ENCODE measurements at places on chromosomes 13 and 19.

DNA sequence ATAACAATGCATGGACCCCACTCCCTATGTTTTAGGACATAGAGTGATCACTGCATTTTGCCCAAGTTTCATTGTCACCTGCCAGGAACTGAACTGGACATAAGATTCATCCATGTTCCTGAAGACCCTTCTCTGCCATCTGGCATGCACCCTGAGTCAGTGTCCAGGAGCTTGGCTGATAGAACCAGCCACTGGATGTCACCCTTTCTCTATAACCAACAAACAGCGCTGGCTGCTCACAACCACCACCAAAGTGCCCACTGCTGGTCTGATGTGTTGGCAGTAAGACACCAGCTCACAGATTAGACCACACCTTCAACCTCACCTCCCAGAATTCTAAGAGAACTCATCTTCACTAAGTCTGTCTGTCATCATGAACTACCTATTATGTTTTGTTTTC lies 333.4 kb downstream of the ITGBL1 start:
- DNase-seq: no peak

GRCh38 chr13:67855741-67856238 lies 625.7 kb upstream of the PCDH9 start:
- no peak for DNase-seq

GRCh38 chr19:807627-808422 lies 10.6 kb downstream of the PTBP1 start:
- DNase-seq: no peak

GRCh38 chr19:34096020-34096915 lies 76.0 kb upstream of the LSM14A start:
- DNase-seq: no peak

DNA sequence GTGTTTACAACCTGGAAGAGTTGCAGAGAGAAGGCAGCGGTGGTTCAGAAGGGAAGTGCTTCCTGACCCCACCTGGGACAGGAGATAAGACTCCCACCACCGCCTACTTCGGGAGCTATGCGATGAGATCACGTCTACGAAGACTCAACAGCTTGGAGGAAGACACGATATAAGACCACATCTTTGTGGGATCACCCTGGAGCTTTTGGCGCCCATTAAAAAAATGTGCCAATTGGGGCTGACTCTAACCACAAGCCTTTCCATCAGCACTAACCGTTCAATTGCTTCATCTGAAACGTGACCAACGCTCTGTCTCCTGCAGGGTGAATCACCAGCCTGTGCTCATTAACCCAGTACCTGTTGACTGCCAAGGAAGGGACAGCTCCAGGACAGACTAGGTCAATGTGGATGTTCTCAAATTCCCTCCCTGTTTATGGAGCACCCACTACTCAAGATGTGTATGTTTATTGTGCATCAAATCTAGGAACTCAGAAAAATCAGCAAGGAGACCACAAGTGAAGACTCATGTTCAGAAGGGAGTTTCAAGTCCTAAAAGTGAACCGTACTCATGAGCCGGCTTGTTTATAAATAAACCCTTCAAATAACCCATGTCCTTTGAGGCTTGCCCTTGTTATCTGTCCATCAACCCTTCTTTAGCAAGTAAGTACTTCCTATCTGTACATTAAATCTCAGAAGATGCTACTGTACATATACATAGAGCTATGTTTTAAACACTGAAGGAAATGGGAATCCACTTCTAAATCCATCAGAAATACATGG lies 67.5 kb downstream of the LATS2 start:
- no peak for DNase-seq

DNA sequence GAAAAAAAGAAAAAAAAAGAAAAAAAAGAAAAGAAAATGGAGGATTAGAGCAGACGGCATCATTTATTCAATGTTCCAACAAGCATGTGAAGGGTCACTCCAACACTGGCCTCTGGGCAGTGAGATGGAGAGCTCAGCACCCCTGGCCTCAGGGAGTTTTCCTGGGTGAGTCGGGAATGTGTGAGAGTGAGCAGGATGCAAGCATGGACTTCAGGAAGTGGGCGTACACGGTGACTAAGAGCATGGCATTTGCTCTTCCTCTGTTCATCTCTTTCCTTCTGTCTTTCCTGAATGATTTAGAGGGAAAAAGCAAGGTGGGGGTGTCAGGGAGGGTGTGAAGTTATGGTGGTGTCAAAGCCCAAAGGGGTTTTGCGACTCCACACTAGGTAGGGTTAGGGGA lies 682 bp upstream of the CABP5 start:
- DNase-seq: no peak

DNA sequence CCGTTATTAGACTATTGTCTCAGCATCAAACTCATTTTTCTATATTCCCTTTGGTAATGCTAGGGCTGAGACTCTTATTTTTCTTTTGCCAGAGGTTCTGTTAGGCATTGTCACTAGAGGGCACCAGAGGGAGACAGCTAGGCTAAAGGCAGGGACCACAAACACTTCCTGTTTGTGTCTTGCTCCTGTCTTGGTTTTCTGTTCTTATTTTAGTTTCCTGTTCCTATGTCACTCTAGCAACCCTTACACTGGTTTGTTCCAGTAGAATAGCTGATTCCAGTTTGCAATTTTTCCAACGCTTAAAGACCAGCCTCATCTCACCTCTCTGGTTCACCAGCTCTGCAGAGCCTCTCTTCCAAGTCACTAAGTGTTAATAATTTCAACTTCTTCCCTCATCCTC lies 772.0 kb downstream of the DIAPH3 start:
- no peak for DNase-seq

GRCh38 chr19:1286487-1287353 lies 1.0 kb downstream of the EFNA2 start:
- DNase-seq: no peak

DNA sequence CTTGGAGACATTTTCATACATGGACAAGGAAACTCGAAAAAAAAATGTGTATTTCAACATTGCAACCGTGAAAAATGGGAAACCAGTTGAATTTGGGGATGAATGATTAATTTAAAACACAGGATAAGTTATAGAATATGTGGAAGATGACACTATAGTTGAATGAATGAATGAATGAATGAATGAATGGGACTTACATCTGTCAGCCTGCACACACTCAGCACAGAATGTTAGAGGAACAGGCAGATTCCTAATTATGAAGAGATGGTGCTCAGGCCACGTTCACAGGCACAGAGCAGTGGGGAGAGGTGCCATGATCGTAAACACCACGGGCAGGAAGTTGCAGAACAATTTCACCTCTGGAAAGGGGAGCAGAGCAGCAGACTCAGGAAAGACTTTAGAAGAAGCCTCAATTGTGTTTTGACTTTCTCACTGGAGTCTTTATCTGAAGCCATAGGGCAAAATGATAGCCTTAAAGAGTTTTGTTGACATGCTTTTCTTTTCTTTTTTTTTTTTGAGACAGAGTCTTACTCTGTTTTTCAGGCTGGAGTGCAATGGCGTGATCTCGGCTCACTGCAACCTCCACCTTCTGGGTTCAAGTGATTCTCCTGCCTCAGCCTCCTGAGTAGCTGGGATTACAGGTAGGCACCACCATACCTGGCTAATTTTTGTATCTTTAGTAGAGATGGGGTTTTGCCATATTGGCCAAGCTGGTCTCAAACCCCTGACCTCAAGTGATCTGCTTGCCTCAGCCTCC lies 4.9 kb upstream of the SULT2A1 start:
- no peak for DNase-seq

- DNase-seq: no peak
These were observed 3.3 kb downstream of the CSNK1G2 start for GRCh38 chr19:1944088-1944915.

GRCh38 chr13:98503175-98504028 lies 73.5 kb downstream of the STK24 start:
- DNase-seq: no peak

GRCh38 chr13:113001241-113002140 lies 32.5 kb downstream of the MCF2L start:
- no peak for DNase-seq

GRCh38 chr19:41883463-41883820 lies 458 bp downstream of the ARHGEF1 start:
- DNase-seq: no peak

GRCh38 chr13:26813980-26814348 lies 53.4 kb upstream of the GPR12 start:
- DNase-seq: no peak

DNA sequence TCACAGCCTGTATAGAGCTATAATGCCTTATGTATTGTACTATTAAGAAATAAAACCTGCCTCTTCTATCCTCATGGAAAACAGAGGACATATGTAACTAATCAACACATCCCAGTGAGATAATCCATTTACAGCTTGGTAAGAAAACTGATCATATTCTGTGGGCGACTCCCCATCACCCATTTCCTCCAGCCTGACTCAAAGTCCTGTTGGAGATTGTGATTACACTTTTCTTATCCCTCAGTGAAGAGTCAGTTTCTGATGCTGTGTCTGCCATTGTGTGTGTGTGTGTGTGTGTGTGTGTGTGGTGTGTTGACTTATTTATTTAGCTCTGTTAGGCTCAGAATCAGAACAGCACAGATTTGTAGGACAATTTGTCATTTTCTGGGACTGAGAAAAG lies 212.8 kb downstream of the FGF9 start:
- no peak for DNase-seq

- DNase-seq: no peak
These were observed 8.1 kb downstream of the CYP2A13 start for GRCh38 chr19:41096353-41096752.

DNA sequence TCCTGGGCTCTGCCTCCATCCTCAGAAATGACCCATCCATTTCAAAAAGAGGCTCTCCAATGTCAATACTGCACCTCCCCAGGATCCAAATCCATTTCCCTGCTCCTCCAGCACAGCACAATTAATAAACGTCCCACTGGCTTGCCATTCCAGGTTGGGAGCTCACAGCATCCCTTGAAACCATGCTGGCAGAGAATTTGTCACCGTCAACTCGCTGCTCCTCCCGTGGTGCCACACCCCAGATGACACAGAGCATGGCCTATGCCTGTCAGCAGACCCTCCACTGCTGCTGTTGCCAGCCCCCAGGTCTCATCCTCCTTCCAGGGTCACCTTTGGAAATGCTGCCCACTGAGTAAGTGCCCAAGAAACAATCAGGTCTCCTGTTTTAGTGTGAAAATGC lies 53.0 kb upstream of the UQCRFS1 start:
- DNase-seq: no peak

DNA sequence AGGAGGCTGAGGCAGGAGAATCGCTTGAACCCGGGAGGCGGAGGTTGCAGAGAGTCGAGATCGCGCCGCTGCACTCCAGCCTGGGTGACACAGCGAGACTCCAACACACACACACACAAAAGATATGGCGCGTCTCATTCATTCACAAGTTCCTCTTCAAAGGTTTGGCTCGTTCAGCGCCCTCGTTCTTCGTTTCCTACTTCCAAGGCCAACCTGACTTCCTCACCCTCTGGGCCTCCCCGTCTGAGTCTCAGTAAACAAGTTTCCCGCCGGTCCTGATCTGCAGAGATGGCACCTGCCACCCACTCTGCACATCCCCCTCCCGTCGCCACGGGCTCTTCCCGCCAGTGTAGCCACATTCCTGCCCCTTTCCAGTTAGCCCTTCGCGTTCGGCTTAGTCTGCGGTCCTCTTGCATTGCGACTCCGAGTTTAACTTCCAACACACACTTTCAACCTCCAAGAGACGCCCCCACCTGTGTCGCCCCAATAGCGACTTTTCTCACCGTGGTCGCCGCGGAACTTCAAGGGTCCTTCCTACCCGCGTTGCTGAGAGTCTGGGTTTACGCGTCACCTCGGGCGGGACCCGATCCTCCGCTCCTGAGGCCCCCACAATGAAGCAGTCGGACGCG lies 1.3 kb upstream of the BSG start:
- no peak for DNase-seq

- no peak for DNase-seq
These were observed 15.5 kb downstream of the TMPRSS9 start for GRCh38 chr19:2375353-2376121.

- no peak for DNase-seq
These were observed 1433.0 kb downstream of the UQCRFS1 start for GRCh38 chr19:27779954-27780353.

GRCh38 chr13:73870970-73871935 lies 263.0 kb downstream of the KLF12 start:
- DNase-seq: no peak

GRCh38 chr13:34164582-34164981 lies 346.6 kb downstream of the RFC3 start:
- no peak for DNase-seq

DNA sequence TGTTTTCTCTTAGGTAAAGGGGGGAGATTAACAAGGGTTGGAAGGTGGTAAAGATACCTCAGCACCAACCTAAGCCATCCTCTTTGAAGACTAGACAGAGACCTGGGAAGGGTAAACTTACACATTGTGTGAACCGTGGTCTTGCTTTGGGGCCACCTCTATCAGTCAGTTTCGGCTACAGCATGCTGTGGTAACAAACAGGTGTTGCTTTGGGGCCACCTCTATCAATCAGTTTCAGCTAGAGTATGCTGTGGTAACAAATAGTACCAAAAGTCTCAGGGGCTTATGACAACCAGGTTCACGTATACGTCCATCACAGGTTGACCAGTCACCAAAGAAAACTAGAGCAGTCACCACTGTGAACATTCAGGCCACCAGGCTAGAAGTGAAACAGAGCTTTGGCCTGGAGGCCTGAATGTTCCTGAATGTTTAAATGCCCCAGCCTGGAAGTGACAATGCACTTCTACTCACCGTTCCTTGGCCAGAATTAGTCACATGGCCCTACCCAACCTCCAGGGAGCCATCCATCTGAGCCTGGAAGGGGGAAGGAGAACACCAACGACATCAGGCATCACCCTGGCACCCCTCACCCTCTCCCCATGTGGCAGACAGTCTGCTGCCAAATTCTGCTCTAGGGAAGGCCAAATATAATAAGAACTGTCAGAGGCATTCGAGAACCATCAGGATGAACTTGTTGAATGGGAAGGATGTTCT lies 3.8 kb downstream of the FXYD7 start:
- no peak for DNase-seq

GRCh38 chr19:4556597-4557127 lies 2.8 kb downstream of the SEMA6B start:
- no peak for DNase-seq

- peak; percentile 46 for DNase-seq
These were observed 16.8 kb upstream of the SEMA6B start for GRCh38 chr19:4576016-4576933.

DNA sequence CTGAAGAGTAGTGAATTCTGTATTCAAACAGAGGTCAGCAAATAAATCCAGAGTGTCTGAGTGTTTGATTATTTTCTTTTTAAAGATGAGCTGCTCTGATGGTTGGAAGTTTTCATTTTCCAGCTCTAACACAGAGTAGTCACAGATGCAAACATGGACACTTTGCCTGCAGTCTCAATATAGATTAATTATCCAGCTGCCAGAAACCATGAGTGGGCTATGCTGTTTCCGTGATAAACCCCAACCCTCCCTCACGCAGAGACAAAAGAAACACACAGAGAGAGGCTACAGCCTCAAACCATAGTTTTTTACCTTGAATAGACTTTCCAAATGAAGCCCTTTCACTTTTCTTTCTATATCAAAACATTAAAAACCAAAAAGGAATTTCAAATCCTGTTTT lies 884.7 kb downstream of the DIAPH3 start:
- no peak for DNase-seq

GRCh38 chr19:1268226-1269064 lies 687 bp upstream of the CIRBP start:
- DNase-seq: no peak
